ENCODE measurements at places on chromosomes 3 and 15.

- no peaks in the 10 kb centered on the region for H3K4me1 ChIP-seq
- H3K27me3 ChIP-seq: no peaks in the 10 kb centered on the region
- DNase-seq: no peak
- no peak overlapping the region for H3K27ac ChIP-seq
Observed at GRCh38 chr15:34855413-34855812, 60.1 kb upstream of the ACTC1 start.

DNA sequence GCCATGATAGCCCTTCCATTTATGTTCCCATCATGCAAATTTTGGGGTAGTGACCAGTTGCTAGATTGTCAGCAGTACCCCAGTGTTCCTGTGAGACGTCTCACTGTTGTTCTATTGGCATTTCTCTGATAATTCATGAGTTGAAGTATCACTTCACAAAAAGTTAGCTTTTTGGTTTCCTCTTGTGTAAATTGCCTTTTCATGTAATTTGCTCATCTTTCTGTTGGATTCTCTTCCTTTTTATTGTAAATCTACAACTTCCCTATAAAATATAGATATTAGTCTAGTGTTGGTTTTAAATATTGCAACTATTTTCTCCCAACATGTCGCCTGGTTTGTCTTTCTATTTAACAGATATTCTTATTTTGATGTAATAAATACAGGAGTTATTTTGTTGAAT, 7.5 kb upstream of the A4GNT start:
- H3K4me1 ChIP-seq: no peaks in the 10 kb centered on the region
- no peak overlapping the region for H3K27ac ChIP-seq
- DNase-seq: no peak
- no peaks in the 10 kb centered on the region for H3K27me3 ChIP-seq
- H3K36me3 ChIP-seq: no peaks in the 10 kb centered on the region
- H3K4me3 ChIP-seq: no peak overlapping the region

DNA sequence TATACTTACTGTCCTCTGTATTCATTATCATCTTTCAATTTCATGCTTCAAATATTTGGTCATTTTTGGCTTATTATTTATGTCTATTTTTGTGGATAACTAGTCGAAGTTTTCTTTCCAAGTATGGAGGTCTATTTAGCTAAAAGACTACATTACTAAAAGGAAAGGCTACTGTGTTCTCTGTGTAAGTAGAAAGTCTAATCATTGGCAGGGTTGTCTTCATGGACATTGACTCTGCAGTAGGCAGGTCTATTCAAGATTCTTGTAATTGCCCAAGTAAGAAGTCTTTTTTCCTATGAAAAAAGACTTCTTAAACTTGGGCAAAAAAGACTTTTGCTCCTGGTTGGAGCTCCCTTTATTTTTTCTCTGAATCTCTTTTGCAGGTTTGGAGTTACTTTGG, 368.6 kb upstream of the GRM7 start:
- no peaks in the 10 kb centered on the region for H3K4me1 ChIP-seq
- no peaks in the 10 kb centered on the region for H3K27me3 ChIP-seq
- no peak overlapping the region for H3K4me3 ChIP-seq
- no peak for DNase-seq

DNA sequence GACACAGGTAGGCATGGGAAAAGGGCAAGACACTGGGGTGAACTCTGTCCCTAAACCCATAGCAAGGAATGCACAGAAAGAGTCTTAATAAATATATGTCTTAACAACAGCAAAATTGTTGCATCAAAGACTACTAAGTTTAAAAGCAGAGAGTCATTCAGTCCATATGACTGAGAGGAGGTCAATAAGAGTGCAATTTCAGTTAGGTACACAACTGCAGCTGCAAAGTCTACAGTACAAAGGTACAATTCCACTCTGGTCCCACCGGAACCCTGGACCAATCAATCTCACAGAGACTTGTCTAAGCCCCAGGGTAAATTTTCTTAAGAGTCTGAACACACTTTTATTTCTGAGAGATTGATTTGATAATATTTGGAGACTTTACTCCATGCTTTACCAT, 6.9 kb downstream of the CP start:
- no peak overlapping the region for H3K4me3 ChIP-seq
- no peaks in the 10 kb centered on the region for H3K27me3 ChIP-seq
- no peaks in the 10 kb centered on the region for H3K36me3 ChIP-seq
- no peak for DNase-seq

DNA sequence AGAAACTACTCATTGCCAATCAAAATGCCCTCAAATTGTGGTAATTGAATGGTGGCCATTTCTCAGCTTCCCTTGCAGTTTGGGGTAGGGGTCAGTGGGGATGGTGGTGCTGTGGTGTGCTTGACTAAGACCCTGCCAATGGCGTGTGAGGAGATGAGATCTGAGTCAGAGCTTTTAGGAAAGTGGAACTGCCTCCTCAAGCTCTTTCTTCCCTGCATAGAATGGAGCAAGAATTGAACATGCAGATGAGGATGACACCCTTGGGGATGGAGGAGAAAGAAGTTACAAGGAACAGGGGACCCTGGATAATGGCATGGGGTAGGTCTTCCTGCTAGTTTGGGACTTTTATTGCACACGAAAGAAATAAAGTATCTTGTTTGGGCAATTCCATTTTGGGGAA, 188.0 kb downstream of the PEX5L start:
- H3K4me1 ChIP-seq: no peaks in the 10 kb centered on the region
- no peaks in the 10 kb centered on the region for H3K36me3 ChIP-seq
- no peak overlapping the region for H3K27ac ChIP-seq

DNA sequence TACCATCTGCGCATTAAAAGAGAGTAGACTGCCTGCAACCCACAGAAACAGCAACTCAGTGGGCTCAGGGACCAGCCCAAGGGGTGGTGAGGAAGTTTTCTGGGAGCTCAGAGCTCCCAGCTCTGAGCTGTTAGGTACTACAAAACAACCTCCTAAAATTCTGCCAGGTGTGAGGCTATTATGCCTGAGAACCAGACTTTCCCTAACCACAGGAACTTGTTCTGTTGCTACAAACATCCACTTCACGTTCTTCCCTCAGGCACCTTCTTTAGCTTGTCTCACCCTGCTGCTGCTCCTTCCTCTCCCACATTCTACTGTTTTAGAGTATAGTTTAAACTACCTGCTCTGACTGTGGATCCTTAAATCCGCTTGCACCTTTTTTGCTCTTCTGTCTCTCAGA, 399.4 kb downstream of the ROBO1 start:
- H3K36me3 ChIP-seq: no peaks in the 10 kb centered on the region
- H3K4me3 ChIP-seq: no peak overlapping the region
- no peaks in the 10 kb centered on the region for H3K4me1 ChIP-seq
